ENCODE measurements at places on chromosomes 13 and 19.

- no peak for DNase-seq
These were observed 54.0 kb upstream of the TPM4 start for GRCh38 chr19:16022251-16022650.

DNA sequence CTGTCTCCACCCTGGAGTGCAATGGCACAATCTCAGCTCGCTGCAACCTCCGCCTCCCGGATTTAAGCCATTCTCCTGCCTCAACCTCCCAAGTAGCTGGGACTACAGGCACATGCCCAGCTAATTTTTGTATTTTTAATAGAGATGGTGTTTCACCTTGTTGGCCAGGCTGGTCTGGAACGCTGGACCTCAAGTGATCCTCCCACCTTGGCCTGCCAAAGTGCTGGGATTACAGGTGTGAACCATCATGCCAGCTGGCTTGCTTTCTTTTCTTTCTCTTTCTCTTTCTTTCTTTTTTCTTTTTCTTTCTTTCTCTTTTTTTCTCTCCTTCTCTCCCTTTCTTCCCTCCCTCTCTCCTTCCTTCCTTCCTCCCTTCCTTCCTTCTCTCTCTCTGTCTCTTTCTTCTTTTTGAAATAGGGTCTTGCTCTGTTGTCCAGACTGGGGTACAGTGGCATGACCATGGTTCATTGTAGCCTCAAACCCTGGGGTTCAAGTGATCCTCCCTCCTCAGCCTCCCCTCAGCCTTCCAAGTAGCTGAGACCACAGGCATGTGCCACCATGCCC is 33.3 kb upstream of the NFIC start:
- DNase-seq = no peak

- DNase-seq = no peak
These were observed 1003.7 kb downstream of the SLITRK1 start for GRCh38 chr13:82878536-82878935.

DNA sequence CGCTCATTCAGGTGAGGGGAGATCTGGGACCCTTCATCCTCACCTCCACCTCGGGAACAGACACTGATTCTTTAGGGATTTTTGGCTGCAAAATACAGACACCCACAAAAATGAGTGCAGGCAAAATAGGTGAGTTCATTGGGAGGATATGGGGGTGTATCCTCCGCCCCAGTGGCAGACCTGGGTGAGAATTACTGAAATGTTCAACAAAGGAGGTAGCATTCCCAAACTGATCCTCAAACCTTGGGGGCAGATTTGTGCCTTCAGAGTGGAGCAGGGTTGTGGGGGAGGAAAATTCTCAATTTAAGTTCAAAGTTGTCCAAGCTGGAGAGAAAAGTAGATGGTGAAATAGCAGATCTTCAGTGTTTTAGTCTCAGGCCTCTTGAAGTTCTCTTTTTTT is 31.3 kb upstream of the SIN3B start:
- DNase-seq = no peak

GRCh38 chr13:102558029-102558428 is 38.8 kb upstream of the TPP2 start:
- no peak for DNase-seq

- no peak for DNase-seq
These were observed 8.9 kb upstream of the FAM124A start for GRCh38 chr13:51213173-51213728.

DNA sequence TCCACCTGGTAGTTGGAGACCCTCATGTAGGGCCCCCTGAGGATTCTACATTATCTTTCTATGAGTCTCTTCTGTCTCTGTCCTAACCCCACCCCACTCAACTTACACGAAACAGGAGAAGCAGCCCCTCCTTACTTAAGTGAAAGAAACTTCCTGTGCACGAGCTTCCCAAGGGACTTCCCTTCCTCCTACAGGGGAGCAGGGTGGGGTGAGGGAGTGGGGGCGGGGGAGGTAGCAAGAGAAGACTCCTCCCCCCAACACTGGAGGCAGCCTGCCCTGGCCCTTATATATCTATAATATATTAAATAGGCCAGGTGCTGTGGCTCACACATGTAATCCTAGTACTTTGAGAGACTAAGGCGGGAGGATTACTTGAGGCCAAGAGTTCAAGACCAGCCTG is 5.5 kb upstream of the PDE4C start:
- DNase-seq = no peak

GRCh38 chr13:36685927-36686326 is 12.1 kb downstream of the SERTM1 start:
- DNase-seq = no peak

DNA sequence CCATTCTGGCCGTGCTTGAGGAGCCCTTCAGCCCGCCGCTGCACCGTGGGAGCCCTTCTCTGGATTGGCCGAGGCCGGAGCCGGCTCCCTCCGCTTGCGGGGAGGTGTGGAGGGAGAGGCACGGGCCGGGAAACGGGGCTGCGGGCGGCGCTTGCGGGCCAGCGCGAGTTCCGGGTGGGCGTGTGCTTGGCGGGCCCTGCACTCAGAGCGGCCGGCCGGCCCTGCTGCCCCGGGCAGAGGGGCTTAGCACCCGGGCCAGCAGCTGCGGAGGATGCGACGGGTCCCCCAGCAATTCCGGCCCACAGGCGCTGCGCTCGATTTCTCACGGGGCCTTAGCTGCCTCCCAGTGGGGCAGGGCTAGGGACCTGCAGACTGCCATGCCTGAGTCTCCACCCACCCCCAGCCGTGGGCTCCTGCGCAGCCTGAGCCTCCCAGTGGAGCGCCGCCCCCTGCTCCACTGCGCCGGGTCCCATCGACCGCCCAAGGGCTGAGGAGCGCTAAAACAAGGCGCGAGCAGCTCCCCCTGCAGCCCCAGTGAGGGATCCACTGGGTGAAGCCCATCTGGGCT is 76.5 kb downstream of the PCDH20 start:
- DNase-seq = no peak

DNA sequence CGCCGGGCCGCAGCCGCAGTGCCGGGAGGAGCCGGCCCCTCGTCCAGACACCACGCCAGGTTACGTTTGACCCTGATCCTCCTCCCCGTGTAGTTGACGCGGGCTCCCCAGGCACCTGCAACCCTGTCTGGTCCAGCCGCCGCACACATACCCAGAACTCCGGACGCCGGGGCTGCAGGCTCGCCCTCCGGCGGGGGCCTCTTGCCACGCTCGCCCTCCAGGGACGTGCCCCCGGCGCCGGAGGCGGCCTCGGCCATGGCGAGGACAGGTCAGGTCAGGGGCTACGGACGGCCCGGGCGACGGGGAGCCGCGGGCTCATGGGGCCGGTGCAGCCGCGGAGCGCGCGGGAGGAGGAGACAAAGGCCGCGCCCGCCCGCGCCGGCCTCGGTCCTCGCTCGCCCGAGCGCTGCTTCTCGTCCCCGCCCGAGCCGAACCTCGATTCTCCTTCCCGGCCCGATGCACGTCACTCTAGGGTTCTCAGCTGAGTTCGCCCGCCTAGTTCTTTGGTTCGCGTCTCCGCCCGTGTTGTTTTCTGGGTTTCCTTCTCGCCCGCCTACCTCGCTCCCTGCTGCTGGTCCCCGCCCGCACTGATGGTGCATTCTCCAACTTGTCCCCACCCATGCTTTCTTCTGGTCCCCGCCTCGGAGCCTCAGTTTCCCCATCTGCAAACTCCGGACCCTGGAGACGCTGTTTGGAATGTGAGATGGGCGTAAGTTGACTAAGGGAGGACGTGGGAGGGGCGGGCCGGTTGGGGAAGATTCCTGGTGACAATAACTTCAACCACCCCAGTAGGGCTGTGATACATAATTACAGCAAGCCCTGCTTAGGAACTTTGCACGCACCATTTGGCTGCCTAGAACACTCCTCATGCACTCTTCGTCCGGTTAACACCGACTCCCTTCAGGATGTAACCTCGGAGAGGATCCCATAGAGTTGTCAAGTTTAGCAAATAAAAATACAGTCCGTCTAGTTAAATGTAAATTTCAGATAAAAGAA is at the start of gene ANO8:
ANO8 (minus strand) TSS at position 442 of the 996 bp plus-strand sequence; CDS start at position 257, 185 bp downstream.
- DNase-seq = peak; percentile 98

DNA sequence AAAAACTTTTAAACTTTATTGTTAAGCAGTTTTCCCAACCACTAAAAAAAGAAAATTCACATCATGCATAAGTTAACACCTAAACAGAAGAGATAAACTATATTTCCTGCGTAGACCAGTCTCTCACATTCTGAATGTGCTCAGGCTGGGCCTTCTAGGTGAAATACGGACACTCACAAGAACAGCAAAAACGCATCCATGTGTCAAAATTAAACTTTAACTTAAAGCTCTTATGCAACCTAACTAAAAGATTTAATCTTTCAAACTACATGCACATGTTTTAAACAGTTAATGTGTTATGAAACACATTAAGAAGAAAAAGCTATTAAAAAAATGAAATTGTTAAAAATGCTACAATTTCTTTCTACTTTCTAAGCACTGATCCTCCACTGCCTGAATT is 2.6 kb downstream of the SAFB2 start:
- no peak for DNase-seq

DNA sequence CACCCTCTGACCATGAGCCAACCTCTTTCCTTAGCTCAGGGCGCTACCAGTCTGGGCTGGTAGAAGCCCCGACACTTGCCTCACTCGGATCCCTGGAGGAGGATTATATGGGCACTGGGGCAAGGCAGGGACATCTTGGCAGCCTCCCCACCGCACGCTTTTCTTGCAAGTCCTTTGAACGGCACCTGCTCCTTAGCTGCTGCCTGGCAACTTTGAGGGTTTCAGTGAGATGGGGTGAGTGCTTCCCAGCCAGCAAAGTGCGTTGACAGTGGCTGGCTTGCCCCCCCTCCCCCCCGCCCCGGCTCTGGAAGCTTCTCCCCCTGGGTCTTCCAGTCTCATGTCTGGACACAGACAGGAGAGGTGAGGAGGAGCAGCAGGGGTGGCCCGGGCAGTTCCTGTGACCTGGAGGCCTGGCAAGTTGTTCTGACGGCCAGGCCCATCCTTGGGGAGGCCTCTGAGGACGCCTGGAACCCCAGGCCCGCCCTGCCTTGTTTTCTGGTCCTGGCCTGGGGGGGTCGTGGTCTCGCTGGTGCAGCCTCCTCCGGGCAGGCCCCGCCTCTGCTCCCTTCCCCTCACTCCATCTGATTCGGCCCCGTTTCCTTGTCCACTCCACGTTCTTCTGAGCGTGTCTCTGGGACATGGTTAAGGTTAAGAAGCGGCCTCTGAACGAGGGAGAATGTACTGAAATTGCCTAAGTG is 75.2 kb downstream of the ATP11A start:
- DNase-seq = no peak

GRCh38 chr13:29886446-29886845 is 36.0 kb upstream of the UBL3 start:
- DNase-seq = no peak

DNA sequence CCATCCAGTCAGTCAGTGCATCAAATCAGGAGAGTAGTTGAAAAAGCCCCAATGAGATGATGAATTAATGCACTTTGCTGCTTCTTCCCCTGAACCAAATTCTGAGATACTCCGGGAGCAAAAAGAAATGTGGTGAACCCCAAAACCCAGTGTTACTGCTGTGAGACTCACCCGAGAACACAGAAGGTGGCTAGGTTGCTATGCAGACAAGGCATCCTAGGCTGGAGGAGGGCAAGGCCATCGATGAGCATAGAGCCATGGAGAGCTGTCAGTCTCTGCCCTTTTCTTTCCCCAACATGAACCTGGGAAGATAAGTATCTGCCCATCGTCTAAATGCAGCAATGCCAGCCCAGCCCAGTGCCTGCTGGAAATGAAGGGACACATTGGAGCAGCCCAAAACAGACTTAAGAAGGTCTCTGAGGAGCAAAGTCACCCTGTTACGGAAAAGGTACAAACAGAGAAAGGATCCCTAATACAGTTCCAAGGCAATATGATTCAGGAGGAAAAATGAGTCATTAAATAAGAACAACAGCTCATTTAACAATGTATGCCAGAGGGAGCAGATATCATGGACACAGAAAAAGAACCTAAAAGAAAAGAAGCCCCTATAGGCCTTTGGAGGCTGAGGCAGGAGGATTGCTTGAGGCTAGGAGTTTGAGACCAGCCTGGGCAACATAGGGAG is 272.0 kb downstream of the FOXO1 start:
- DNase-seq = no peak

DNA sequence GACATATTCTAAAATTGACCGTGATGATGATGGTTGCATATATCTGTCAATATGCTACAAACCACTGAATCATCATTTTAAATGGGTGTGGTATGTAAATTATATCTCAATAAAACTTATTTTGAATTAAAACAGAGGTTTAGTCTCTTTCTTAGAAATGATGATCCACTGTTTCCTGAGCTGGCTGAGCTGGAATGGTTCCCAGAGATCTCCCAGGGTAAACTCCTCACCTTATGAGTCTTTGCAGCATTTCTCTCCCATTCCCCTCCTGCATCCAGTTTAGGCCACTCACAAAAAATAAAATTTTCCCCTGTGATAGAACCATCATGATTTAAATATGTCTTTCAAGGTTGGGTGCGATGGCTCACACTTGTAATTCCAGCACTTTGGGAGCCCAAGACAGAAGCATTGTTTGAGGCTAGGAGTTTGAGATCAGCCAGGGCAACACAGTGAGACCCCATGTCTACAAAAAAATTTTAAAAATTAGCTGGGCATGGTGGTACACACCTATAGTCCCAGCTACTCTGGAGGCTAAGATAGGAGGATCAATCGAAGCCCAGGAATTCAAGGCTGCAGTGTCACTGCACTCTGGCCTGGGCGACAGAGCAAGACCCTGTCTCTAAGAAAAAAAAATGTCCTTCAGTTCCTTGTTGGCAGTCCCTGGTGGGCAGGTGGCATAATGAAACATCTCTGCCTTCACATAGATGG is 46.1 kb downstream of the FLT1 start:
- no peak for DNase-seq

- no peak for DNase-seq
These were observed 365 bp downstream of the PPP6R1 start for GRCh38 chr19:55258476-55258827.

DNA sequence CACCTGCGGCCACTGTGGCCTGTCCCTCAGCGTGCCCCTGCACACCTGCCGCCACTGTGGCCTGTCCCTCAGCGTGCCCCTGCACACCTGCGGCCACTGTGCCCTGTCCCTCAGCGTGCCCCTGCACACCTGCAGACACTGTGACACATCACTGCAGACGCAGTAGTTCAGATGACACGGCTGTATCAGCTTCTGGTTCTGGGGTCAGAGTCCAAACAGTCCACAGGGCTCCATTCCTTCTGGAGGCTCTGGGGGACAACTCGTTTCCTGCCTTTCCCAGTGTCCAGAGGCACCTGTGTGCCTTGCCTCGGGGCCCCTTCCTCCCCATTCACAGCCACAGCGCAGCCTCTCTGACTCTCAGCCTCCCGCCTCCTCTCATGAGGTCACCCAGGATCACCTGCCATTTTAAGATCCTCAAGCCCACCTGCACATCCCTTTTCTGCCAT is 5.5 kb downstream of the SF3A2 start:
- DNase-seq = no peak
